ENCODE measurements at places on chromosomes 7 and 10.

DNA sequence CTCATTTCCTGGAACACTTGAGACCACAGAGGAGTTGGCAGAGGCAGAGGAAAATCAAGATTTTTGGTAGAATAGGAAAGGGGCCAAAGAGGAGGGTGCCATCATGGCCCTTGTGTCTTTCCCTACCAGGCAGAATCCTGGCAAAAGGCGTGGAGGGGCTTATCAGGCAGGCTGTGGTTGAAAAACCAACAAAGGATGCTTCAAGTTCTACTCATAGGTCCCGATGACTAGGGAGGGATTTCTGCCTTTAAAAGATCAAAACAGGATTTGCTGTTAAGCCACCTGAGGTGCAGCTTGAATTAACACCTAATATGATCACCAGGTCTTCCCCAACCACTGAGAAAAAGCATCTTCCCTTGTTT lies 45.7 kb downstream of the BPGM start:
- DNase-seq = no peak

DNA sequence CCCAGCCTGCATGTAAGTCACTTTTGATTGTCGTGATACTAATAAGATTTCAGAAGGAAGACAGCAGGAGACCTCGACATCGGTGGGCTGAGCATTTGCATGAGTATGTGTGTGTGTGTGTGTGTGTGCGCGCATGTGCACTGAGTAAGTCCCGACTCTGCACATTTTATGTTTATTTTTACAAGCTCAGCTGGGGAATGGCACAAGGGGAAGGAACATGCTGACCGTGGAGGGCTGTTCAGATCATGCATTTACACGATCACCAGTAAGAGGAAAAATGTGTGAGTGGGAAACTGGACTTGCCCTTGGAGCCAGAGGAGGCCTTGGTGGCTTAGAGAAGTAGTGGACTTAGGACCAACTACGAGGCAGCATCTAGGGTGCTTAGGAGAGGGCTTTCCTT lies 41.3 kb downstream of the IL2RA start:
- DNase-seq = no peak

- no peak for DNase-seq
These were observed 117.5 kb upstream of the HGF start for GRCh38 chr7:81887098-81888090.

DNA sequence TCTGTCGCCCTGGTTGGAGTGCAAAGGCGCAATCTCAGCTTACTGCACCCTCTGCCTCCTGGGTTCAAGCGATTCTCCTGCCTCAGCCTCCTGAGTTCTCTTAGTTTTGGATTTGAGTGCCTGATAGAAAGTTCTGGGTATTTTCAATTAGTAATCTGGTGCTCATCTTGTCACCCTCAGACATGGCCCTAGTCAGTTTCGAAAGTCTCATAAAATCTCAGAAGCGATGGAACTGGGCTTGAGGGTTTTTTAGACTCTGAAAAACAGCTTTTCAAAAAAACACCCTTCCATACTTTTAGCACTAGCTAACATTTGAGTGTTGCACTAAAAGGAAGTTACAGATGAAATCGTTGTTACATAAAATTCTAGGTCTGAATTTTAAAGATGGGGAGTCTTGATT lies 9.4 kb upstream of the PIP4K2A start:
- DNase-seq = no peak

GRCh38 chr7:98200364-98200763 lies 10.9 kb upstream of the BHLHA15 start:
- DNase-seq = no peak

DNA sequence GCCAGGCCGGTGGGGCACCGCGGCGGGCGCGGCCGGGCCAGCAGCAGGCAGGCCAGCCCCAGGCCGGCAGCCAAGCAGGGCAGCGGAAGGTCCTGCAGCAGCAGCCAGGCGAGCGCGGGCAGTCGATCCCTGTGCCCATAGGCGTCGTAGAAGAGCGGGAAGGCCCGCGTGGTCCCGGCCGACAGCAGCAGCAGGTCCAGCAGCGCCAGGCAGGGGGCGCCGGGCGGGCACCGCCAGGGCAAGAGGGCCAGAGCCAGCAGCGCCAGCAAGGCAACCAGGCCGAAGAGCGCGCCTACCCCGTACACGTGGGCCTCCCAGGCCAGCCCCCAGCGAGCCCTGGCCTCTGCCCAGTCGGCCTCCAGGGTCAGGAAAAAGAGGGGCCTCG lies 8.4 kb upstream of the RBM28 start:
- DNase-seq = no peak

GRCh38 chr10:61742812-61743211 lies 80.1 kb downstream of the CABCOCO1 start:
- DNase-seq = no peak

- DNase-seq = no peak
These were observed 55.0 kb downstream of the KIAA1549 start for GRCh38 chr7:138926241-138926612.

- no peak for DNase-seq
These were observed 14.3 kb downstream of the CREB3L2 start for GRCh38 chr7:137987563-137987962.

DNA sequence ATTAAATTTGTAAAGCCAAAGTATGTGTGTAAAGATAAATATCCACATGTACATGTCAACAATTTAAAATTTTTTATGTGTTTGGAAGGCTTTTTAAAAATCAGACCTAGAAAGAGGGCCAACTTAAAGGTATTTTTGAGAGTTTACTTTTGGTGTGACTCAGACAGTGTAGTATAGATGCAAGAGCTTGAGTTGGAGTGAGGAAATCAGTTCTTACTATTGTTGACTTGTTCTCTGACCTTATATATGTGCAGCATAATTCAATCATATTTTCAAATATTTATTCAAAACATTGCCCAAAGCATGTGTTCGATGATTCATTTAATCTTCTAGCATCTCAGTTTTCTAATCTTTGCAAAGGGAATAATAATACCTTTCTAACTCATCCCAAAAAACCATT lies 243.7 kb upstream of the PRKCQ start:
- no peak for DNase-seq

DNA sequence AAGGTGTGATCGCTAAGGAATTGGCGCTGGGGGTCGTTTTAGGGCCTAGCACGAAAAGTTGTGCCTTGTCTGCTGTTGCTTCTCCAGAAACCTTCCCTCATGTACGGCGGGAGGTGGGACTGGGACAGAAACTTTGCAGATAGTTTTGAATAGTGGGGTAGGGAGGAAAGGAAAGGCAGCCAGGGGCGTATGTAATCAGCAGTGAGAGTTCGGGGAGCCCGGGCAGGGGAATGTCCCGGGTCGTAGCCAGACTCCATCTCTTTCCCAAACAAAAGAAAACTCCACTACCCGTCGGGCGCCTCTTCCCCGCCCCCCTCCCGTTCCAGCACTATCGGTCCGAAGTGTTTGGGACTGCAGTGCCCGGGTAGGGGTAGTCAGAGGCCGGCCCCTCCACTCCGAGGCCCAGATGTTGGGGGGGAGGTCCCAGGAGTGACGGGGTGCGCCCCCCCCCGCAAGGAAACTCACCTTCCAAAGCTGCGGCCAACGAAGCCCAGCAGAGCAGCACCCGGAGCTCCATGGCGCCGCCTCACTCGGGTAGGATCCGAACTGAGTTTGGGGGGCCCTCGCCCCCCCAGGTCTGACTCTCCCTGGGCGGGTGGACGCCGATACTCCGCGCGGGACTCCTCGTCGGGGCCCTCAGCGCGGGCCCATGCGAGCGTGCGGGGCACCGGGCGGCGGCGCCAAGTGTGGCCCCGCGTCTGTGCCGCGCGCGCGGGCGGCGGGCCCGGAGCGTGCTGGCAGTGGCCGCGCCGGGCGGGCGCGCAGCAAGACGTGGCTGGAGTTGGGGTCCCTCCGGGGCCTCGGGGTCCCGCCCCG lies 601 bp downstream of the EPHB4 start:
- DNase-seq = no peak

- DNase-seq = peak; percentile 70
These were observed 1180.3 kb downstream of the TYW1 start for GRCh38 chr7:68176974-68177373.

- DNase-seq = no peak
These were observed 384.0 kb upstream of the ADARB2 start for GRCh38 chr10:2121315-2121714.

GRCh38 chr7:19561121-19561805 lies 147.6 kb downstream of the POLR1F start:
- no peak for DNase-seq

- no peak for DNase-seq
These were observed 72.3 kb downstream of the FAS start for GRCh38 chr10:89062861-89063260.

- DNase-seq = no peak
These were observed 43.4 kb downstream of the MYOF start for GRCh38 chr10:93438613-93439253.

- no peak for DNase-seq
These were observed 94.3 kb downstream of the THSD7A start for GRCh38 chr7:11737723-11738122.

DNA sequence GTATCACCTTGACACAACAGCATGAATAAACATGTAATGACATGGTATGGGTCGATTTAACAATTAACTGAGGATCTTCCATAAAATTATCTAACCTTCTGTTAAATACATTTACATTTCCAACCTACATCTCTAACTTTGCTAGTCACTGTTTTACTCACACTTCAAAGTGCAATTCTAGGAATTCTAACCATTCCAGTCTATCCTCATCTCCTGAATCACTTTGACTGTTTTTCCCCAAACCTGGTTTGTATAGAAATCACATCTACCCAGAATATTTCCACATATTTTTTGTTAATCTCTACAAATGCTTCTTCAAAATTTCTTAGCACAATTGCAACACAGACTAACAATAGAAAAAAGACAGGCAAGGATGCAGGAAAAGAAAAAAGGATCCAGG lies 6.2 kb downstream of the ABI1 start:
- DNase-seq = no peak

DNA sequence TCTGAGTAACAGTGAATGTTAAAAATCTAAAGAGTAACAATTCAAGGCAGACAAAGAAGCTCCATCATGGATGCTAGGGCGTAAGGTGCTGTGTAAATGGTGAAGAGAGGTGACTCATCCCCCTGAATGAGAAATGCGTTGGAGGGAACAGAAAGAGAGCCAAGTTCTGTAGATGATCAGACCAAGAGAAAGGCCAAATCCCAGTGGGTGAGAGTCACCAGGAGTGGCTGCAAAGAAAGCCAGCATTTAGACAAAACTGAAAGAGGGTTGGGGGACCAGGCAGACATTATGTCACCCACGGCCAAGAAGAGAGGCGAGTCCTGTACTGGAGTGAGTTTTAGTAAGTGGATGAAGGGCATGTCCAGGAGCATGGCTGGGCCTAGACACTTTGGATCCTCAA lies 153.1 kb downstream of the TRIL start:
- DNase-seq = no peak

DNA sequence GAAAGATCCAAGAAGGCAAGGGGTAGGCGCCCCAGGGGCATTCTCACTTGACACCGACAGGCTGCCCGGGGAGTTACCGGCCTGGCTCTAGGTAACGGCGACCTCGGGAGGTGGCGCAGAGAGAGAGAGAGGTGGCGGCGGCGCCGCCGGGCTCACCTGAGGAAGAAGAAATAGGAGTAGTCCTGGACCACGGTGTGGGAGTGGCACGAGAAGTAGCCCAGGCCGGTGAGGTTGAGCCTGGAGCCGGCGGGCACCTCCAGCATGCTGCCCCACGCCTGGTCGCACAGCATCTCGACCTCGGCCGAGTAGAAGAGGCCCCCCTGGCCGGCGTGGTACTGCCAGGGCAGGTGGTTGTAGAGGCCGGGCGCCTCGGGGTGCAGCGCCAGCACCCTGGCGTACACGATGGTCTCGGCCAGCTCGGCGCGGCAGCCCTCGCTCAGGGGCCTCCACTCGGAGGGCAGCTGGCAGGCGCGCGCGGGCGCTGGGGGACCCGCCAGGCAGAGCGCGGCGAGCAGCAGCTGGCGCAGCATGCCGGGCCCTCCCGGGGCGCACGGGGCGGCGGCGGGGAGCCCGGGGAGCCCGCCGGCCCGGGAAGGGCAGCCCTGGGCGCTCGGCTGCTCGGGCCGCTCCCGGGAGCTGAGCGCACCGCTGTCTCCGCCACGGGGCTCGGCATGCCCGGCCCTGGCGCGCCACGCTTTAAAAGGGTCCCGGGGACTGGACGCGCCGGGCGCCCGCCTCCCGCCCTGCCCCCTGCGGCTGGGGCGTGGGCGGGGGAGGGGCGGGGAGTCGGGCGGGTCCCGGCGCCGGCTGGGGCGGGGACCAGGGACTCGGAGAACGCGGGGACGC lies at the start of gene CCDC3:
CCDC3 (minus strand) TSS at position 673 of the 846 bp plus-strand sequence; CDS start at position 530, 143 bp downstream.
- DNase-seq = peak; percentile 42

GRCh38 chr10:119090968-119091367 lies 10.4 kb upstream of the EIF3A start:
- no peak for DNase-seq

- DNase-seq = no peak
These were observed 59.0 kb downstream of the YKT6 start for GRCh38 chr7:44259547-44260457.

DNA sequence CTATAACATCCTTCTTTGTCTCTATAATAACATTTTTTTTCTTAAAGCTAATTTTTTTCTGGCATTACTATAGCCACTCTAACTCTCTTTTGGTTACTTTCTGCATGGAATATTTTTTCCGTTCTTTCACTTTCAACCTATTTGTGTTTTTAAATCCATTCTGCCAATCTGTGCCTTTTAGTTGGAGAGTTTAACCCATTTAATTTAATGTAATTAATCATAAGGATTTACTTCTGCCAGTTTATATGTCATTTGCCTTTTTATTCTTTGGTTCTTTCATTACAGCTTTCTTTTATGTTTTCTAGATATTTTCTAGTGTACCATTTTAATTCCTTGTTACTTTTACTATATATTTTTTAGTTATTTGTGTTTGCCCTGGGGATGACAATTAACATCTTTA lies 78.6 kb downstream of the TMEM270 start:
- DNase-seq = no peak

DNA sequence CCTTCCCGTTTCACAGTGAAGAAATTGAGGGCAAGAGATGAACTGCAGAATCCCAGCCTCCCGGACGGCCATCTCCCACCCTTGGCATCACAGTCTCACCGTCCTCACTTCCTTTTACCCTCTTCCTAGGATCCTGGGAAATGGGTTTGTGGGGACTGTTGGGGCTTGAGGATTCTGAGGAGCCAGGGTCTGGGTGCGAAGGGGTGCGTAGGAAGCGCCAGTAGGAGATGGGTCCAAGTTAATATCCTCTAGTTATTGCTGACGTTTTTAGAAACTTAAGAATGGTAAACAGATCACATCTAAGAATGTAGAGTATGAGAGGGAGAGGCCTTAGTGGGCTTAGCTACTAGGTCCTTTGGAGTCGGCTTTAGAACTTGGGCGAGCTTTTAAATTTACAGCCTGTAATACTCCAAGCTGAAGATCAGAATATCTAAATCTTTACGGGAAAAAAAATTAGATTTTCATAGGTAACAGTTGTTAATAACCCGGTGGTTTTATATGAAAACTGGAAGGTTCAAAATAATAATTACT lies 696 bp downstream of the MALSU1 start:
- DNase-seq = no peak

DNA sequence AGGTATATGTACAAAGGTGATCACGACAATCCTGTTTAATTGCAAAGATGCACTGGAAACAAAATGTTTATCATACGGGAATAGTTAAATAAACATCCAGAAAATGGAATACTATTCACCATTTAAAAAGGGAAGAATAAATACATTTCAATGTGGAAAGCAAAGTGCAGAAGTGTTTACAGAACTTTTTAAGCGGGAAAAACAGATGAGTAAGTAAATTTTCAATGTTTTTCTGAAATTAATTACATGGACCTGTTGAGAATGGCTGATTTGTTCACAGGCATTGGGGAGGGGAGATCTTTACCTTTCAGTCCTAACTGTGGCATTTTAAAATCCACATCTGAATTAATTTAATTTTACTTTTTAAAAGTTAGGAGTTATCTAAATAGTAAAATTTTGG lies 7.1 kb downstream of the MTPN start:
- DNase-seq = no peak

GRCh38 chr7:117951285-117951684 lies 78.0 kb upstream of the CTTNBP2 start:
- no peak for DNase-seq

- no peak for DNase-seq
These were observed 3.5 kb downstream of the ELMO1 start for GRCh38 chr7:37445064-37445723.

Measured in NCI-H774 (cell line).